ENCODE measurements at places on chromosomes 5 and 9.

GRCh38 chr9:9492506-9492905 is 1120.3 kb downstream of the PTPRD start:
- no peak for DNase-seq

- no peak for DNase-seq
These were observed 36.9 kb downstream of the TRIP13 start for GRCh38 chr5:929596-929995.

GRCh38 chr5:125455041-125455440 is 708.6 kb upstream of the ZNF608 start:
- DNase-seq = no peak

DNA sequence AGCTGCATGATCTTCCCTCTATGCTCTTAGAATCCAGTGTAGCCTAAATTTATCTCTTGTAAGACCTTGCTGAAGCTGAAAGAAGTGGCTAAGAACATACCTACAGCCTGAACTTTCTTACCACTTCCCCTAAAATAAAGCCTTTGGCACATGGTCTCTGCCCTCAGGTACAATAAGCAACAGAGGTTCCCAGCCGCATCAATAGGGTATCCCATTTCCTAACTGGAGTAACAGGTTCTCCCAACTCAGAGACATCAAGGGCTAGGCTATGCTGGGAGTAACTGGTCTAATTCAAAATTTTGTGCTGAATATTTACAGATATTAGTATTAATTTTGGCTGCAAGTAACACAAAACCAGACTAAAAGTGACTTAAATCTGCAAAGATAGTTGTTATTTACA is 335.8 kb upstream of the TRPC7 start:
- no peak for DNase-seq

DNA sequence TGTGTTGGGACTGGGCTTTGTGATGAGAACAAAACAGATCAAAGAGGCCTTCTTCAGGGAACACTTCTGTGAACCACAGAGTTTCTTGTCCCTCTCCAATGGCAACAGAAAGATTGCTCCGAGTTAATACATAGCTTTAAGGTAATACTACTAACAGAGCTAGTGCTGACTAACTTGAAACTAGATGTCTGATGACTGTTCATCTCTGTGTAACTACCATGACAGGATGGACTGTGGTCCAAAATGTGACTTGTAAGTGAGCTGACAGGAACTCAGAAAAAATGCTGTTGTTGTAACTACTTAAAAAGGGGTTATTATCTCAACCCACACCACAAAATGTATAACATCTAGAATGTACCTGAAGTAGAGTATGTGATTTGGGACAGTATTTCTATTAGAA is 630.2 kb upstream of the DMAC1 start:
- no peak for DNase-seq

DNA sequence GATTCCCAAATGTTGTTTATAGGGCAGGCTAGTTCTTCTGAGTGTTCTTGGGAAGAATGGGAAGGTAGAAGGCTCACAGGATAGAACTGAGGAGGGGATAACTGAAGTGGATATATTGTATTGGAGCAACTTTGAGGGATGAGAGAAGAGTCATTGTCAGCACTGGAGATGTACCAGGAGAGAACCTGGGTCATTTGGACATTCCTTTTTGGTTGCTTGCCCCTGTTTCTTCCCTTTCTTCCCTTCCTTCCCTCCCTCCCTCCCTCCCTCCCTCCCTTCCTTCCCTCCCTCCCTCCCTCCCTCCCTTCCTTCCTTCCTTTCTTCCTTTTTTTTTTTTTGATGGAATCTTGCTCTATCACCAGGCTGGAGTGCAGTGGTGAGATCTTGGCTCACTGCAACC is 45.3 kb downstream of the RALGPS1 start:
- DNase-seq = no peak

- no peak for DNase-seq
These were observed 357.8 kb upstream of the ST8SIA4 start for GRCh38 chr5:101260857-101261256.
